ENCODE measurements at places on chromosomes 13 and 19.

- no peak for DNase-seq
Observed at GRCh38 chr13:83549671-83550070, 332.6 kb downstream of the SLITRK1 start.

DNA sequence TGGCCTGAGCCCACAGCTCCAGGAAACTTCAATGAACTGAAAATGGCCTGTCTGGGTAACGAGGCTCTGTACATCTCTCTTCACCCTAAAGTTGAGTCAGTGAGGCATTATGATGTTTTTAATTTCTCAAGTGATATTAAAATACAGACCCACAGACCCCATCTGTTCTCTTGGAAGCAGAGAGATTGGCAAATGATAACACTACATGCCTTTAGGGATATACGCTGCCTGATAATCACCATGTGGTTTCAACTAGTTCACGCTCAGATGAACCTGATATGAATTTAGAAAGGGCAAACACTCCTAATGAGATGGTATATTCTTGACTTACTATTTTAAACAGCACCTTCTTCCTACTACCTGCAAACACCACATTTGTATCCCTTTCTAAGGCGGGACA, 127.5 kb downstream of the RFC3 start:
- DNase-seq: no peak

DNA sequence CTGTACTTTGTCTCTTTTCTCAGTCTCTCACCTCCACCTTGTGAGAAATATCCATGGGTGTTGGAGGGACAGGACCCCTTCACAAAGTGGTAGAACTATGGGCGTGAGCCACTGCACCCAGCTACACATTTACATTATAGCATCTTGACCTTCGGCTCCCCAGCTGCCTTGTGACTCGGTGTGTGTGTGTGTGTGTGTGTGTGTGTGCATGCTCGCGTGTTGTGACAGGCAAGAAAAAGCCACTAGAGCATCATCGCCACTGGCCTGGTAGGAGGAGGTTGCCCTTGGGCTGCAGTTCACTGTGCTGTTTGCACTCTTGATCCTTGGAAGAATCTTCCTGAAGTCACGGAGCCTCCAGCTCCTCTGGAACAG, 13.7 kb upstream of the ZNF888 start:
- no peak for DNase-seq

GRCh38 chr13:74444161-74444571, 310.0 kb upstream of the KLF12 start:
- DNase-seq: no peak

DNA sequence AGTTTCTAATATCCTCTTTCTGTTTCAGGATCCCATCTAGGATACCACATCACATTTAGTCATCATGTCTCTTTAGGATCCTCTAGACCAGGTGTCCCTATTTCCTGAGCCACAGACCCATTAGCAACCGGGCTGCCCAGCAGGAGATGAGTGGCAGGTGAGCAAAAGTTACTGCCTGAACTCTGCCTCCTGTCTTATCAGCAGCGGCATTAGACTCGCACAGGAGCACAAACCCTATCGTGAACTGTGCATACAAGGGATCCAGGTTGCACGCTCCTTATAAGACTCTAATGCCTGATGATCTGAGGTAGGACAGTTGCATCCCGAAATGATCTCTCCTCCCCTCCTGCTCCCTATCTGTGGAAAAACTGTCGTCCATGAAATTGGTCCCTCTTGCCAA, 7.8 kb upstream of the CEBPG start:
- DNase-seq: no peak

- DNase-seq: no peak
Observed at GRCh38 chr13:78881054-78881453, 222.1 kb upstream of the OBI1 start.

GRCh38 chr19:18438331-18439024, 545 bp upstream of the ISYNA1 start:
- DNase-seq: no peak

DNA sequence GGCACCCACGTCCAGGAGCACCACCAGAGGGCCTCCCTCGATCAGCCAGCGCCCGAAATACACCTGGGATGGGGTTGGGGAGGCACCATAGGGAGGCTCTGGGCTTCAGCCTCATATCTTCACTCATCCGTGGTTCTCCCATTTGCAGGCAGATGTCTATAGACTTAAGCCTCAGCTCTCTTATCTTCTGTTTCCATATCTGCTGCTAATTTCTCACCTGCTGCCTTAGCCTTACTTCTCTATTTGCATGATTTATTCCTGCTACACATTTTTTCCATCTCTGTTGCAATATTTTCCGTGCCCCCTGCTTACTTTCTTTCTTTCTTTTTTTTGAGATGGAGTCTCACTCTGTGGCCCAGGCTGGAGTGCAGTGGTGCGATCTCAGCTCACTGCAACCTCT, 5.8 kb downstream of the GYS1 start:
- no peak for DNase-seq

GRCh38 chr13:30696278-30697176, 38.8 kb upstream of the ALOX5AP start:
- no peak for DNase-seq

GRCh38 chr13:42539670-42540069, 34.3 kb upstream of the TNFSF11 start:
- DNase-seq: no peak

GRCh38 chr13:74860789-74861188, 621.2 kb downstream of the TBC1D4 start:
- DNase-seq: no peak

DNA sequence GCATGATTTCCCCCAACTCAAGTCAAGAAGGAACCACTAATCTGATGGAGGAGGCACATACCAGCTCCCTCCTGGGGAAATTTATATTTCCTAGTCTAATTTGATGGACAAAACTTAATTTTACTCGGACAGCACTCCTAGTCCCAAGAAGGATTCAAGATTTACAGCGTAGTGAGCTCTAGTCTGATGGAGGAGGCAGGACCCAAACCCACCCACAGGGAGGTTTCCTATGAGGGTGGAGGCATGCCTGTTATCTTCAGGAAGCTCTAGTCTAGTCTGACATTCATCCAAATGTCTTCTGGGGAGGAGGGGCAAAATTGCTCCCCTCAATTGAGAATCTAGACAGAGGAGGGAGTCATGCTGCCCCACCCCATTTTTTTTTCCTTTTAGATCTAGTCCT, 10.4 kb upstream of the BCL3 start:
- no peak for DNase-seq

GRCh38 chr19:12090807-12091206, 26.3 kb downstream of the ZNF844 start:
- no peak for DNase-seq

DNA sequence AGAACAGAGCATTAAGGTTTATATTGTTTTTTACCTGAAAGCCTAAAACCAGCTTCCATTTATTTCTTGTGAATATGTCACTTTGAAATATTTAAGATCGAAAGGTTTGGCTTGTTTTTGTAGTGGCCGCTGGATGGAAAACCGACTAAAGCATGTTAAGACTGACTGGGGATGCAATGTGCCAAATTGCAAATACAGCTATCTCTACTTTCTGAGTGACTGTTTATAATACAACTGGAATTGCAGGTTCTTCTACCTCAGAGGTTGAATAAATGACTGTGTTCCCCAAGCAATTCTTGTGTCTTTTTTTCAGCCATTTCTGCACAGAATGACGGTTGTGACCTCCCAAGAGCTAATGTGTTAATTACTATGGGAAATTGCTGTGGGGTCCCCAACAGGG, 50.0 kb upstream of the TMTC4 start:
- DNase-seq: no peak
